Osteoblast (primary cell): ENCODE measurements at places on chromosomes 4 and X. TPM values are rescaled to one million over a fixed set of nuclear protein-coding genes. Genes with fewer than 3 reads are reported as not detected.

The OTC gene
- not detected in 2 replicates for total RNA-seq

GRCh38 chr4:84924434-84924833, 42.1 kb downstream of the WDFY3 start:
- DNase-seq: no peak

DNA sequence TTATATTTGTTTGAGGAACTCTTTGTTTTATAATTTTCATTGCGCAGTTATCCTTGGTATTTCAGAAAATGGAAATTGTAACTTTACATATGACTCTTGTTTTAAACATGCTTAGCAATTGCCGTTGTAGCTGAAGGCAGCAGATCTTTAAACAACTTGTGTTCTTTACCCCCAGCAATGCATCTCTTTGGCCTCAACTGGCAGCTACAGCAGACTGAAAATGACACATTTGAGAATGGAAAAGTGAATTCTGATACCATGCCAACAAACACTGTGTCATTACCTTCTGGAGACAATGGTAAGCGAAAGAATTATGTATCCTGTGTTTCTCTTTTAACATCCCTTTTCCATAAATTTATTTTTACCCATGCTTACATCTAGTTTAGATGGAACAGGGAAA, 263.6 kb downstream of the DCTD start:
- DNase-seq: peak; percentile 72

The HDX gene
- total RNA-seq: 5.1 and 5.3 TPM in 2 replicates

- no peak for DNase-seq
Measured at GRCh38 chrX:120727911-120728310, 98.1 kb upstream of the C1GALT1C1 start.

DNA sequence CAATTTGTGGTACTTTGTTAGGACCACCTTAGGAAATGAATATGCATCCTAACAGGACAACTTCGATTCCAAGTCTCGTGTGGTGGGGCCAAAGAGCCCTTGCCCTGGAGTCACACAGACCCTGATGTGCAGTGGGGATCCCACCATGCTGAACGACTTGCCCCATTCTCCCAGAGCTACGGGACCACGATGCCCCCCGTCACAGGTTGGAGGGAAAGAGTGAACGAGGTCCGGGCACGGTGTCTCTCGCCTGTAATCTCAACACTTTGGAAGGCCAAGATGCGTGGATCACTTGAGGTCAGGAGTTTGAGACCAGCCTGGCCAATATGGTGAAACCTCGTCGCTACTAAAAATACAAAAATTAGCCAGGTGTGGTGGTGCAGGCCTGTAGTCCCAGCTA, 14.4 kb upstream of the MSX1 start:
- DNase-seq: no peak

The OTOP1 gene
- not detected in 2 replicates for total RNA-seq

The TMEM47 gene
- total RNA-seq: 85.7 and 111 TPM in 2 replicates

The PRICKLE3 gene
- 6.9 and 7.7 TPM in 2 replicates for total RNA-seq

The IBSP gene
- 14.4 and 15.6 TPM in 2 replicates for total RNA-seq

The GSX2 gene
- total RNA-seq: not detected in 2 replicates

The GPR78 gene
- 1.2 and 1.8 TPM in 2 replicates for total RNA-seq

The EVC2 gene
- total RNA-seq: 17.4 and 19.2 TPM in 2 replicates

The CWH43 gene
- not detected in 2 replicates for total RNA-seq
